Activated CD8-positive, alpha-beta memory T cell treated with anti-CD3 and anti-CD28 coated beads for 1 hour (primary cell): ENCODE measurements at places on chromosomes 7 and 10.

- no peak for DNase-seq
Measured at GRCh38 chr7:102424129-102424551, 9.2 kb upstream of the ORAI2 start.

DNA sequence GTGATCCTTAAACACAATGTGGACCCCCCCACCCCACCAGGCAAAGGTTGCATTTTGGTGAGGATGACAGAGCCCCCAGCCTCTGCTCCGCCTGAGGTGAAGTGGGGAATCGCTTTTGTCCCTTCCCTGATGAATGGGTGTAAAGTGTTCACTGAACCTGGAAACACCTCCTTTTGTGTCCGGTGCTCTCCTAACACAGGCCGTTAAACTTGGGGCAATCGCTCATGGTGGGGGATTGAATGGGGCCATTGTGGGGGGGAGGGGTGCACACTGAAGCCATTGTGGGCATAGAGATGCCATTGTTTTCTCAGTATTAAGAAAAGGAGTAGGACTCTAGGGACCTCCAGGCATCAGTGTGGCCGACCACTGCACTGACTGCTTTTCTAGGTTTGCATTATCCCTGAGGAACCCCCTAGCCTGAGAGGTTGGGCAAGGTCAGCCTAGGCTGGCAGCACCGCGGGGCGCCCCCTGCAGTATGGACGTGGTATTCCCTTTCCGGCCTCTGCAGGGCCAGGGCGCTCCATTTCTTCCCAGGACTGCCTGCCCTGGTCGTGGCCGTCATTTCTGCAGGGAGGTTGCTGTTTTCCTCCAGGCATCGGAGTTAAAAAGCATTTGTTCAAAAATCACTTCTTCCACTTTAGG lies 158.3 kb downstream of the TCF7L2 start:
- peak; percentile 3 for DNase-seq

DNA sequence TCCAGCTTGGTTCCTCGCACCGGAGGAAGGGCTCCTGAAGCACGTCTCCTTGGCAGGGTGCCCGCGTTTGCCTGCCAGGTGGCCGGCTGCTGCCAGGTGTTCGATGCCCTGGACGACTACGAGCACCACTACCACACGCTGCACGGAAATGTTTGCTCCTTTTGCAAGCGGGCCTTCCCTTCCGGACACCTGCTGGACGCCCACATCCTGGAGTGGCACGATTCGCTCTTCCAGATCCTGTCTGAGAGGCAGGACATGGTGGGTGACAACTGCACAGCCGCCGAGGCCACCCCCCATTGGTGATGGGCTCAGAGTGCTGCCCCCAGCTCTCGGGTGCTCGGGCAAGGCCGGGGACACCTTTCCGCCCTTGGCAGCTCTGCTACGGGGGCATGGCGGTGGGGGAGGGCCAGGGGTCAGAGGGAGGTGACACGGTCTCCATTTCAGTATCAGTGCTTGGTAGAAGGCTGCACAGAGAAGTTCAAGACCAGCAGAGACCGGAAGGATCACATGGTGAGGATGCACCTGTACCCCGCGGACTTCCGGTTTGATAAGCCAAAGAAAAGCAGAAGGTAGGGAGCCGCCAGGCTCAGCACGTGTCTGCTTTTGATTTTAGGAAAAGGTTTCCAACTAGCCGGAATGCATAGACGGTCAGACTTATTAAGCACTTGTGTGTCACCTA lies 1.1 kb downstream of the ZNF511 start:
- no peak for DNase-seq

- DNase-seq: no peak
Measured at GRCh38 chr10:129951101-129951969, 12.7 kb downstream of the EBF3 start.

- no peak for DNase-seq
Measured at GRCh38 chr10:103111031-103111917, 81.8 kb downstream of the NT5C2 start.
